ENCODE measurements at places on chromosomes 2 and 18. TPM values are rescaled to one million over a fixed set of nuclear protein-coding genes. Genes with fewer than 3 reads are reported as not detected.
A peak's percentile ranks its signal among the peaks of the same experiment; 100 is the strongest.

GRCh38 chr2:150812664-150813367, 325.3 kb upstream of the RND3 start:
- no peak for DNase-seq

IL1B gene
- 0.21 TPM for total RNA-seq

ADAM23 gene
- 21.3 TPM for total RNA-seq

- peak; percentile 22 for DNase-seq
Observed at GRCh38 chr2:186130748-186131641, 355.1 kb upstream of the ZC3H15 start.

GRCh38 chr18:56202678-56203077, 435.7 kb downstream of the TXNL1 start:
- no peak for DNase-seq

GRCh38 chr2:34291076-34291475, 692.0 kb upstream of the FAM98A start:
- DNase-seq, result no peak

GRCh38 chr2:224359569-224359968, 42.3 kb downstream of the FAM124B start:
- no peak for DNase-seq

ZBTB7C gene
- 17.8 TPM for total RNA-seq

DNA sequence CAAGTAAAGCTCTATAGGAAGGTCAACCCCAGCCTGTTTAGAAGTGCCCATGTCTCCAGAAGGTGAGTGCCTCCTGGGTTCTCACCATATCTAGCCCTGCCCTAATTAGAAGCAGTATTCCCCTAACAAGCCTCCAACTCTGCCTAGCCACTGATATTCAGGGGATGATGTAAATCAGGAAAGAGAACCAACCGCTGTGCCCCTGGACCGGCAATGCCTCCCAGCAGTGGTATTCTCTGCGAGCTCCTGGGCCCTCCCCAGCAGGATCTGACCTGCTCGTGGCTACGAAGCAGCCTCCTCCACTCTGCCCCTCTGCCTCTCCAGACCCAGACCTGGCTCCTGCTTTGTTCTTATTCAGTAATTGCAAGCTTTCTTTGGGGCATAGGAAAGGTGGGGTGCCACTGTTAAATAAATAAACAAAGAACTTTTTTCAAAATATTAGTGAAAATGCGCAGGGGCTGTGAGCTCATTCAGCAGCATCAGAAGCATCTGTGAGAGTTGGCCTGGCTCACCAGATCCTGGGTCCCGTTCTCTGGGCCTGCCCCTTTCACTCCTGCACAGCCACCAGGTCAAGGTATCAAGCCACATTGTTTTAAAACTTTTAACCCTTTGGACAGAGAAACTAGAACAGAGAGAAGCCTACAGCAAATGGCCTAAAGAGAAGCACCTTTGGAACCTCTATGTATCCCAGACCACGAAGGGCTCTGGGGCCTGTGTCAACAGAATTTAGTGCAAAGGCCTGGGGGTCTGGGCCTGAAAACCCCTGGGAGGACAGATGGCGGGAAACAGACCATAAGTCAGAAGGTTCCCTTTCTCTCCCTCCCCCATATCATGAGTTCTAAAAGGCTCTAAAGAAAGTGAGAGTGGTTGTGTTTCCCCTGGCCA, 11.9 kb downstream of the MREG start:
- DNase-seq, result no peak

METTL4 gene
- total RNA-seq, result 12.2 TPM

GRCh38 chr18:5315838-5316237, 20.3 kb upstream of the ZBTB14 start:
- no peak for DNase-seq

DNA sequence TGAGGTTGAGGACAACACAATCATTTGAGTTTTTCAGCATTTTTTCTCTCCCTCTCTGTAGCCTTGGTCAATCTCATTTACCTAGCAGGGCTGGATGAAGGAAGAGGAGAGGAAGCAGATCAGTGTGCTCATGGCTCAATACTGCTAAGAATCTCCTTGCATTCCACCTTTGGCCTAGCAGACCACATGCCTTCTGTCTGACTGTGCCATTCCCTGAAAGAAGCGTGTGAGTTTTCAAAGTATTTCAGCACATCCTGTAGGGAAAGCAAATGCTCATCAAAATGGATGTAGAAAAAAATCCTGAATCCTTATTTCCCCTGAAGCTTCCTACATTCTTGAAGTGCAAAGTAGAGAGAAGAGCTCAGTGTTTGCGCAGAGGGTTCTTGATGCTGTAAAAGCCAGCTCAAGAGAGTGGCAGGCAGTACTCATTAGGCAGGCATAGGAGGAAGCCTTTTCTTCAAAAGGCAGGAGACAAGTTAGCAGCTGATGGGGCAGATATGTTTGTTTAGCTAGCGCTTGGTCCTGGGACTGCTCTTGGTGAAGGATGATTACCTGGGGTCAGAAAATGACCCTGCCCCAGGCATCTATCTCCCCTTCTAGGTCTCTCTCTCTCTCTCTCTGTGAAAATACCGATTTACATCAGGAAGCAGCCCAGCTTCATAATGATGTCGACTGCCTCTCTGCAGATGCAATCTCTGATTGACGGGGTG, 14.4 kb upstream of the PIK3C3 start:
- no peak for DNase-seq

- no peak for DNase-seq
Observed at GRCh38 chr2:218867900-218868299, 8.3 kb downstream of the WNT6 start.

All from tongue (tissue), 3 donors.